Activated T-cell treated with anti-CD3 and anti-CD28 coated beads, Interleukin-2, amount 50 U/mL, for 72 hours (primary cell): ENCODE measurements at places on chromosomes 7 and 10. TPM values are rescaled to one million over a fixed set of nuclear protein-coding genes. Genes with fewer than 3 reads are reported as not detected.

HYAL4 gene
- total RNA-seq = 0.48 TPM

C10orf105 gene
- total RNA-seq = 0.43 TPM

RAPGEF5 gene
- total RNA-seq = 0.72 TPM

ZNF316 gene
- 24.6 TPM for total RNA-seq

CALCR gene
- not detected for total RNA-seq

CUBN gene
- 0.76 TPM for total RNA-seq

ATP6V0E2 gene
- total RNA-seq = 43.4 TPM

MYOF gene
- 32.3 TPM for total RNA-seq

INMT gene
- total RNA-seq = not detected

ADRA2A gene
- 0.07 TPM for total RNA-seq

SYT15 gene
- total RNA-seq = not detected

EEF1AKMT2 gene
- 29.4 TPM for total RNA-seq

ABCB1 gene
- total RNA-seq = 15.5 TPM

CPSF4 gene
- total RNA-seq = 65.9 TPM

AKR1C2 gene
- 0.22 TPM for total RNA-seq
